ENCODE measurements at places on chromosomes 1 and 21.
A peak's percentile ranks its signal among the peaks of the same experiment; 100 is the strongest.

GRCh38 chr1:56452027-56453011 lies 127.0 kb downstream of the PLPP3 start:
- DNase-seq = no peak

- no peak for DNase-seq
Observed at GRCh38 chr21:14388282-14388681, 5.3 kb upstream of the HSPA13 start.

- DNase-seq = no peak
Observed at GRCh38 chr1:175933801-175934200, 190.4 kb upstream of the TNR start.

DNA sequence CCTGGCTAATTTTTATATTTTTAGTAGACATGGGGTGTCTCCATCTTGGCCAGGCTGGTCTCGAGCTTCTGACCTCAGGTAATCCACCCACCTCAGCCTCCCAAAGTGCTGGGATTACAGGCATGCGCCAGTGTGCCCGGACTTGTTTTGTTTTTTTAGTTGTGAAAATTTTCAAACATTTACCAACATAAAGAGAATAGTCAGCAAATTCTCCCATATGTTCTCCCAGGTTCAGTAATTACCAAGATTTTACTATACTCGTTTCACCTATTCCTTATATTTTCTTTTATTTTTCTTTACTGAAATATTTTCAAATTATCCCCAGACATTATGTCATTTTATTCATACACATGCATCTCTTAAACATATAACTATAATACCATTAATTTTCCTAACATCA lies 218.1 kb upstream of the L1TD1 start:
- no peak for DNase-seq

DNA sequence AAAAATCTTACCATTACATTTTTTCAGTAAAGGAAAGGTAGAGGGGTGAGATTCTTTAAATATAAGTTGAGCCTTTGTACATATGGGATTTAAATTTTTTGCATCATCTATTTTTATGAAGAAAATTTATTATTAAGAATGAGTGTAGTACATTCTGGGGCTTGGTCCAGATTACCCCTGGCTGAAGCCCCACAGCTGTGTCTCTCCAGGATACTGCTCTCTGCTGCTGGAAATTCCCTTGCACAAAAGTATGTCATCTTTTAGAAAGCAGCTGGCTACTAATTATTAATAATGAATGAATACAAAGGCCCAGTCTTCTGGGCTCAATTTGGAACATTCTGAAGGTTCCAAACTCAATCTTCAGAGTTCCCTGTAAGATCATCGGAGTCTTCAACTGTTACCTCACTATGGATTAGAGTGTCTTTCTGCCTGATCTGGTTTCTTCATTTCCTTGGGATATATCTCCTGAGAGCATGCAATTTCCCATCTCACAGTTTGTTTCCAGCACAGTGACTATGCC lies 428.6 kb upstream of the BRINP3 start:
- DNase-seq = no peak

DNA sequence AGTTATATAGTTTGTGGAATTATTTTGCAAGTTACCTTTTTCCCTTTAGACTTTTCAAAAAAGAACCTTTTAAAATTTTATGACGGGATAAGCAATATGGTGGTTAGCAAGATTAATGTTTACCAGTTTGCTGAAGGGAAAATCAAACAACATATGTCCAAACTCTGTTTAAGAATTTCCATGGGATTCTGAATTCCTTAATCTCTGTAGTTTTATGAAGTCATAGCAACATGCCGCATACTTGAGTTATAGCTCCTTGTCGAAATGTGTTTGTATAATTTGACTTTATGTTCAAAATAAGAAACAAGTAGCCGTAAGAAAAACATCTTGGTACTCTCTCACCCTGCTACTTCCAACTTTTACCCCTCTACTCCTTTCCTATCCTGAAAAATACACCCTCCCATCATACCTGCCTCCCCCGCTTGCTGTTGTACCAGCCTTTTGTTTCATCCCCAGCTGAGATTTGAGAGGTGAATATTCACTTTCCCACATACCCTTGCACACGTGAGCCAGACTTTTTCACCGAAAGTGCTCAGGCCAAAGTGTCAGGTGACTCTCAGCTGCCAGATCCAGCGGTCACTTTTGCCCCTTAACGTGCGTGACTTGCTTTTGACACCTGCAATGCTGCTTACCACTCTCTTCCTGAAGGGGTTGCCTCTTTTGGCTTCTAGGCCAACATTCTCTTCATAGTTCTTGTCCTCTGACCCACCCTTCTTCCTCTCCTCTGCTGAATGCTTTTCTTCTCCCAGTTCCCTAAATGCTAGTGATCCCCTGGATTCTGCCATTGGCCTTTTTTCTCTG lies 83.5 kb upstream of the ZNF326 start:
- DNase-seq = no peak

DNA sequence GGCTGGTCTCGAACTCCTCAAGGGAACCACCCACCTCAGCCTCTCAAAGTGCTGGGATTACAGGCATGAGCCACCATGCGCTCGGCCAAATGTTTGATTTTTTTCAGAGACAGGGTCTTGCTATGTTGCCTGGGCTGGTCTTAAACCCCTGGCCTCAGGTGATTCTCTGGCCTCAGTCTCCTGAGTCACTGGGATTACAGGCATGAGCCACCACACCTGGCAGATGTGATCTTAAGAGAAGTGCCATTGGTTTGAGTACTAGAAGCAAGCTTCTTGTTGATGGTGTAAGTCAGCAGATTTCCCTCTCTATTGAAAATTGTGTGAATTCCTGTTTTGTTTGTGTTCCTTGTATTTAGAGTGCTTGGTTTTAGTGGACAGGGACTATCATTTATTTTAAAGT lies 5.2 kb downstream of the CAP1 start:
- DNase-seq = no peak

GRCh38 chr1:32199717-32200072 lies 700 bp upstream of the CCDC28B start:
- DNase-seq = no peak

DNA sequence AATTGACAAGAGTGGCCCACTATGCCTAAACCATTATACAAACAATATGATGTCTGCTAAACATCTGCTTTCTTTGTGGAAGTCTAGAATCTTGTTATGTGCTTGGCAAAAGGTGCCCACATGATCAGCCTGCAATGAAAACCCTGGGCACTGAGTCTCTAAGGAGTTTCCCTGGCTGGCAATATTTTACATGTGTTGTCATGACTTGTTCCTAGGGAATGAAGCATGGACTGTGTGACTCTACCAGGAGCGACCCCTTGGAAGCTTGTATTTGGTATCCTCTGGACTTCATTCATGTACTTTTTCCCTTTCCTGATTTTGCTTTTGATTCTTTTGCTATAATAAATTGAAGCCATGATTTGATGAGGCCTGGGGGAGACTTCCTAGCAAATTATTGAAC lies 324.9 kb downstream of the HHIPL2 start:
- DNase-seq = no peak

DNA sequence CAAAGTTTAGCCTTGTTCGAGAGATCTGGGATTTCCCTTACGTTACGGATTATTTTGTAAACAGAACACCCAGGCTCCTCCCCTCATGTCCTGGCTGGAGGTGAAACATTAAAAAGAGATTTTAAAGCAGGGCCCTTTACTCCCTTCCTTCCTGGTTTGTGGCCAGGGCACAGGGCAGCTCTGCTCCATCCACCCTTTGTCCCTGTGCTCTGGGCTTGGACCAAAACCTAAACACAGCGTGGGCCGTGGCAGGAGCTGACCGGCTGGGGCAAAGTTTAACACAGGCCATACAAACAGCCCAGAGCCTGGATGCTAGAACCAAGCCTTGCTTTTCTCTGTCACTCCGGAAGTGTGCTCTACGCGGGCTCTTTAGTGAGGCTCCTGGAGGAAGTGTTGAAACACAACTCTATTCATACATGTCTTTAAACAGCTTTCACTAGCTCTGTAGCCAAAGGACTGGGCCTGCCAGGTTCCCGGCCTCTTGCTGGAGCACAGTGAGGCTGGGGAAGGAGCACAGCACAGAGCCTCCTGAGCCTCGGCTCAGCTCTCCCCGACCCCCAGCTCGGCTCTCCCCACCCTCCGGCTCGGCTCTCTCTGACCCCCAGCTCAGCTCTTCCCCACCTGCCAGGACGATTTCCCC lies 84.7 kb downstream of the PDE9A start:
- DNase-seq = peak; percentile 50

- no peak for DNase-seq
Observed at GRCh38 chr1:19321071-19321470, 8.9 kb downstream of the SLC66A1 start.

DNA sequence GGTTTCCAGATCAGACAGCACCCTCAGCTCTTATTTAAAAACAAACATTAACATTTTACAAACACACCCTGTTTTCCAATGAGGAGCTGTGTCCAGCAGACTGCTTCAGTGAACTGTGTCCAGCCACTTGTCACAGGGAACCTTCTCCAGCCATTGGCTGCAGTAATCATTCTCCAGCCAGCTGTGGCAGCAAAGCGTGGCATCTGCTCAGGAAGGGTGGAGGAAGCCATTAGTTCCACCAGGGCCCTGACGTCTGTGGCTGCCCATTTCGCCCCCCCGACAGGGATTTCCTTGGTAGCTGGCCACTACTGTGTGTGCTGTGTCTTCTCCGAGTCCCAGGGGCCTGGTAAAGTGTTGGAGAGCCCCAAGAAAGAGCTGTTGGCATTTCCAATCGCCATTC lies 62.9 kb upstream of the SELENON start:
- DNase-seq = no peak

DNA sequence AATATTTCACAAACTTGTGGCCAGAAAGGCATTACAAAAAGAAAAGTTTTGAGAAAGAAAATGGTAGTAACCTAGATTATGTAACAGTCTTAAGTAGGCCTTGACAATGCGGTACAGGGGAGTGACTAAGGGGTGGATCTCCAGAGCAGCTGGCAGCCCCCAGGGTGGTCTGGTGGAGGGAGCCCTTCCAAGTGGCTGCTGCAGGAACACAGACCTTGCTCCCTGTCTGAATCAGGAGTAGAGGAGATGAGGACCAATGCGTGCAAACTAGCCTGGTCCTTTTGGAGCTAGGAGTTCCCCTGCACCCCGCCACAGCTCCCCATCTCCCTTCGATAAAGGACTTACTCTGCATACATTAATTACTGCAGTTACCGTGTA lies 189.0 kb downstream of the NFIA start:
- peak; percentile 24 for DNase-seq

DNA sequence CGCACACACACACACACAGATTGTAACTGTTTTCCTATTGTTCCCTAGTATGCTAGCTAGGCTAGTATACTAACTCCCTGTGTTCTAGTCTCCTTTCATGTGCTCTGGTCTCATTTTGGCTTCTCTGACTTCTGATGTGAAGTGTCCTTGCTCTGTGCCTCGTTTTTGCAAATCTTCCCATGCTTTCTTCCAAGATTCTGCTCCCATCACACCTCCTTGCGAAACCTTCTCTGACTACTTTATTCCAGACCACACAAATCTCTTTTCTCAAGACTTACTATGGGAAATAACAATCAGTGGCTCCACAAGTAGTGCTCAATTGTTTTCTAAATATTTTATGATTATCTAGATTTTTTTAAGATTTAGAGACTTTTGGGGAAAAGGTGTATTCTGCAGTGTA lies 10.3 kb downstream of the PRRX1 start:
- DNase-seq = no peak

DNA sequence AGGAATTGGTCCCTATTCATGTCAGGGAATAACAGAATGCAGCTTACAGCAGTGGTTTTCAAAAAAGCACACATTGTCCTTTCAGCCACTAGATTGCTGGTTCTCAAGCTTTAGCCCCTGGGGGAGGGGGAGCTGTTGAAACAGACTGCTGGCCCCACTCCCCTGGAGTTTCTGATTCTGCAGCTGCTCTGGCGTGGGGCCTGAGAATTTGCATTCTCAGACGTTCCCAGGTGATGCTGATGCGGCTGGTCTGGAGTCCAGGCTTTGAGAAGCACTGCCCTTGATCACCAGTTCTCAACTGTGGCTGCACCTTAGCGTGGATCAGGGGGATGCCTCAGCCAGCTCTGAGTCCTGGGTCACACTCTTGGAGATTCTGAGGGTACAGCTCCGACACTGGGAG lies 62.7 kb upstream of the LAPTM5 start:
- DNase-seq = no peak

DNA sequence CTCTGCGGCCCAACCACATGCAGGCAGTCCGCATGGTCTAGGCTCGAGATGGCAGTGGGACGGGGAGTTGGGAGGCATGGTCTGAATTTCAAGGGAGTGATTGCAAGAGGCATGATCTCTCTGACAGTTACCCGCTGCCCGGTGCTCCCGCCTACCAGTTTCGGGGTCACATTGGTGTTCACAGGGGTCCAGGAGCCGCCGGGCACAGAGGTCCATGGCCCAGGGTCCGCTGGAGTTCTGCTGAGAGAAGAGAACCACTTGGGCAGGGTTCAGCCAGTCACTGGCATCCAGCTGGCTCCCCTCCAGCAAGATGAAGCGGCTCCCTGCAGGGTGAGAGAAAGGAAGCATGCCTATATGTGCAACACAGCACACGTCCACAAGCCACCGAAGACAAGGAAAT lies 141.3 kb downstream of the ASTN1 start:
- no peak for DNase-seq

- no peak for DNase-seq
Observed at GRCh38 chr1:91499904-91500755, 521 bp upstream of the CDC7 start.

GRCh38 chr1:65341381-65341780 lies 32.0 kb downstream of the DNAJC6 start:
- DNase-seq = no peak

DNA sequence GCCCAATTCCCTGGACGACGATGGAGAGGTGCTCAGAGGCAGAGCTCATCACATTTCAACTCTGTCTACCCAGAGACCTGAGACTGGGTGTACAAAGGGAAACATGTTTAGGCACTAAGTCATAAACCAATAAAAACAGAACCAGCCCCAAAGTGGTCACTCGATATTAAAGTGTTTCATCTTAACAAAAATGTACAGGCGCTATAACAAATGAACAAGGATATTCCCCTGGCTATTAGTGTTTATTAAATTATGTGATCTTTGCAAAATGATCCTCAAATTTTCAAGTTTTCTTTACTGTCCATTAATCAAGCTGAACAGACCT lies 43.6 kb downstream of the NPHP4 start:
- no peak for DNase-seq

DNA sequence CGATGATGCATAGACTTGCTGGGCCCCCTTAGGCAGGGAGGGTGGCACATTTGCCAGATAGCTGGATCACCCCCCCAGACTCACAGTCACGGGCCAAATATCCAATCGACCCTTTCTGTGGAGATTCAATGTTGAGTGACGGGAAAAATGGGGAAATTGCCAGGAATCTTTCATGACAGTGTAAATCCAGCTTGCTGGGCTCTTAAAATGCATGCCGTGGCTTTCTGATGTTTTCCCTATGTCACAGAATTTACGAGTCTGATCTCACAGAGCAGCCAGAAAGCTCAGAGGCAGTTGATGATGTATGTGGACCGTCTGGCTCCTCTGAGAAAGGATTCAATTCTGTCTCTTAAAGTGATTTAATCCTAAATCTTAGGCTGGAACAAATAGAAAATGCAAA lies 150.1 kb upstream of the ZNF644 start:
- DNase-seq = no peak

DNA sequence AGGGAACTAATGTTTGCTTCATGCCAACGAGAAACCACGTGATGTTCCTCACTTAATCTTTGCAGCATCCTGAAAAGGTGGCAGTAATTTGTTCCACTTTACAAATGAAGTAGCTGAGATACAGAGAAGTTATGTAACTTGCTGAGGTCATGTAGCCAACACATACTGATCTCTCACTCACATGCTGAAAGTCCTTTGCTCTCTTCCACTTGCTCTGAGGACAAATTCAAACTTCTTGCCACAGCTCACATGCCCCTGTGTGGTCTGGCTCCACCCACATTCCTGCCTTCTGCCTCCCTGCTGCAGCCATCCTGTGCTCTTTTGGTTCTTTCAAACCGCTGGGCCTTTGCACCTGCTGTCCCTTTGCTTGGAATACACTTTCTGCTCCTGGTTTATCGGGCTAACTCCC lies 55.4 kb downstream of the TMCO4 start:
- DNase-seq = no peak

Measured in activated CD4-positive, alpha-beta T cell treated with anti-CD3 and anti-CD28 coated beads, Interleukin-2, amount 50 U/mL, for 16 hours (primary cell).